ENCODE measurements at places on chromosomes 4 and X. TPM values are rescaled to one million over a fixed set of nuclear protein-coding genes. Genes with fewer than 3 reads are reported as not detected.

DNA sequence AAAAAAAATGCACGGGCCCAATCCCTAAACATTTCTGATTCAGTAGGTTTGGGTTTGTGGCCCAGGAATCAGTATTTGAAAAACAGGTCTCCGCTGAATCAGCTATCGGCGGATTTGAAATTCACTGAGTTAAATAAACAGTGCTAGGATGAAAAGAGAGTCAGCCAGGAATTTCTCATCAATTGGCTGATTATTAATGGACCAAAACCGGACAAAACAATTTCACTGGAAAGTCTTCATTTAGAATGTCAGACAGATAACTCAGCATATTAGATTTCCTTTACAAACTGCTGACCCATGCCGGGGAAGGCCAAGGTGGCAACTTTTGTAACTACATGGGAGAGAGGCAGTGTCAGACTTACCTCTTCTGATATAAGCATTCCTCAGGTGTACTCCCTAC lies 99.4 kb upstream of the LSM6 start:
- peak; percentile 70 for DNase-seq

GRCh38 chr4:101348995-101349800 lies 1.9 kb upstream of the PPP3CA start:
- DNase-seq = no peak

GRCh38 chrX:124393659-124394058 lies 47.3 kb downstream of the SH2D1A start:
- DNase-seq = no peak

The GPM6B gene
- total RNA-seq = 0.87 TPM

The UGT2B15 gene
- total RNA-seq = 0.10 TPM

The HSFX4 gene
- total RNA-seq = not detected

The F8A3 gene
- total RNA-seq = 5.6 TPM

The FAM9C gene
- not detected for total RNA-seq
